Stimulated activated CD4-positive, alpha-beta T cell treated with anti-CD3 and anti-CD28 coated beads, Interleukin-2, amount 100 ng/mL, for 48 hours (primary cell): ENCODE measurements at places on chromosomes 5 and 9.

- no peak for DNase-seq
These were observed 153.8 kb downstream of the GOLPH3 start for GRCh38 chr5:32020271-32020670.

DNA sequence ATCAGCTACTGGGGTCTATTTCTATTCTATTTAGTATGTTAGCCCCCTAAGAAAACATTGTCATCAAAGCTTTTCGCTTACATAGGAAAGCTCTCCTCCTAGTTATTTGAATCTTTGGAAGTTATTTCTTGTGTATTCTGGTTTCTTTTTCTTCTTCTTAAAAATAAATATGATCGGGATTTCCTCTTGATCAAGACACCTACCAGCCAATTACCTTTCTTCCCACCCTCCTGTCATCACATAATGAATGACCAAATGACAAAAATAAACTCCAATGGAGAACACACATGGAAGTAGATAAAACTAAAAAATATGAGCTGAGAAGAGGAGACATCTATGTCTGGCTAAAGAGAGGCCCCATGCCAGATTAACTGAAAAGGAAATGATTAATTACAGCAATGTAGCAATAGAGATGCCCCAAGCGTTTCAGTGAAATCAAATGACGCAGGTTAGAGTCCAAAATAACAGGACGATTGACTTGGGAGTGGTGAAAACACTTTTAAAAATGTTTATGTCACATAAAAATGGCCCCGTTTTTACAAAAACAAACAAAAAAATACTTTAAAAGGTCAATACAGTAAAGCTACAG lies 59.5 kb upstream of the PCSK1 start:
- no peak for DNase-seq

DNA sequence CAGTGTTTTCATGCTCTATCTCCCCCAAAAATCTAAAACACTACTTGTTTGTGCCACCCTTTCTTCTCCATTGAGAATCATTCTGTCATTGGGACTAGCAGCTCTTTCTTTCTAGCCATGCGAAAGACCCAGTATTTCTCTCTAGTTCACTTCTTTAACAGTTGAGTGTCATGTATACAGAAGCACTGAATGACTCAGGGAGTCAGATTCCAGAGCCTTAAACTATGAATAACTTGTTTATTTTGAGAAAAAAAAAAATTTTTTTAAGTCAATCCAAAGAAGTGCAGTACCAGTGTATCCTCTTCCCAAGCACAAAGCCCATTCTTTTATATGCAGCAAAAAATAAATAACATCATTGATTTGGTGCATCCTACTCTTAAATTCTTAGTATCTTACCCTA lies 415.4 kb upstream of the GRAMD2B start:
- no peak for DNase-seq

- DNase-seq, result no peak
These were observed 98.3 kb upstream of the FBN2 start for GRCh38 chr5:128636361-128636760.

DNA sequence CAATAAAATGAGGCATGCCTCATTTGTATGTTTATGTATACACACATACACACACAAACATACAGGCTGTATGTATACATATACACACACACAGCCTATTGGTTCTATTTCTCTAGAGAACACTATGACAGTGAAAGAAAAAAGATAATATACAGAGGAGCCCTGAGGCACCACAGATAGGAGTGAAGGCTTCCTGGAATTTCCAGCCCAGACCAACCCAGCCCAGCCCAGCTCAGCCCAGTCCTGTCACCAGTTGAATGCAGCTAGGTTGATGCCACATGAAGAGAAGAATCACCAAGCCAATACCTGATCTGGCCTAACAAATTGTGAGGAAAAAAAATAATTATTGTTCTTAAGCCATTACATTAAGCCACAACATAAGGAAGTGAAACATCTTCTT lies 126.9 kb upstream of the PDE4D start:
- DNase-seq, result no peak

- no peak for DNase-seq
These were observed 1.2 kb downstream of the ZNF608 start for GRCh38 chr5:124745007-124745927.

- no peak for DNase-seq
These were observed 45.2 kb downstream of the RNF180 start for GRCh38 chr5:64210866-64211265.

GRCh38 chr5:157050050-157050449 lies 8.9 kb downstream of the HAVCR1 start:
- DNase-seq, result no peak

GRCh38 chr9:121837113-121837961 lies 185.9 kb downstream of the DAB2IP start:
- no peak for DNase-seq
